ENCODE measurements at places on chromosomes 6 and 20.

GRCh38 chr6:110530671-110531070, 54.3 kb upstream of the SLC22A16 start:
- no peak for DNase-seq

DNA sequence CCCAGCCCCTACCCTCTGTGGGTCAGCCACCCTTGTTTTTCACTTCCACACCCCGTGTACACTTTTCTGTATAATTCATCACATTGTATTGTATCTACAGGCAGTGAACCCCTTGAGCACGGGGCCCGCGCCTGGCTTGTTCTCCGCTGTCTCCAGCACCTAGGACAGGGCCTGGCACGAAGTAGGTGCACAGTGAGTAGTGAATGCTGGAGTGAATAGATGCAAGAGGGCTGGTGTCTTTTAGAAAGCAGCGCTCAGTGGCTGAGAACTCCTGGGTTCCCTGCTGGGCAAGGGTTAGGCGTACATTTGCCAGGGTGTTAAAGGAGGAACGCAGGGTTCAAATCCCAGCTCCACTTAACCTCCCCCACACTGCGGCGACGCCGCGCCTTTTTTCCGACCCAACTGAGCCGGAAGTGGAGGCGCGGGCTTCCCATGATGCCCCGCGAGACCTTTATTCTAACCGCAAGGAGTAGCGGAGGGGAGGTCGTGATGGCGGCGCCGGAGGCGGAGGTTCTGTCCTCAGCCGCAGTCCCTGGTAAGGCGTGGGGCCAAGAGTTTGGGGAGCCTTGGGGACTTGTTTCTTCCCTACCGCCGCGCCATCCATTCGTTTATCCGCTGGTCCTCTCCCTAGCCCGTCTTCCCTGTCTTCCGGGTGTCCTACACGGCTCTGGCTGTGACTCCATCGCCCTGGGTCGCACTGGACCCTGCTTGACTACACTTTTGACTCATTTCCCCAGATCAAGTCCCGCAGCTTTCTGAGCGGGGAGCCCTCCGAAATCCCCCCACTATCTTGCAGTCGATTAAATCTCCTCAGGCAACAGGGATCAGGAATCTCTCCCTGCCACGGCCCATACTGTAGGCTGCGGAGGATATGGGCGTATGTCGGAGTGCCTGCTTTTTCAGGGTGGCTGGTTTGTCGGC, at the start of gene MAD2L1BP:
MAD2L1BP (plus strand) TSS at position 454 of the 921 bp plus-strand sequence; CDS start at position 490, 36 bp downstream.
- DNase-seq: peak; percentile 77

DNA sequence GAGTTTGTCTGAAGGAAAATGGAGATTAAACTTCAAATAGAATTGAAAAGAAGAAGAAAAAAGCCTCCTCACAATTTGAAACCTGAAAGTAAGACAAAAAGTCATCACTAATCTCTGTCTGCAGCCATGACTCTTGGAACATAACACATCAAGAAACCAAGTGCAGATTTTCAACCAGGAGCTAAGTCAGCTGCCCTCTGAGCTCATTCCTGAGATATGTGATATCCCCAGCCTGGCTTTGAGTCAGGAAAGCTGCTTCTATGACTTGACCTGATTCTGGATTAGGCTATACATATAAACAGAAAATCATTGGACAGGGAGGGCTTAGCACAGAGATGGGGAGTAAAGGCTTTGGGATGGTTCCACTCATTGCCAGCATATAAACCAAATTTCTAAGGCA, 891.4 kb downstream of the TFAP2A start:
- DNase-seq: no peak

GRCh38 chr6:138600726-138601125, 101.4 kb upstream of the NHSL1 start:
- no peak for DNase-seq

DNA sequence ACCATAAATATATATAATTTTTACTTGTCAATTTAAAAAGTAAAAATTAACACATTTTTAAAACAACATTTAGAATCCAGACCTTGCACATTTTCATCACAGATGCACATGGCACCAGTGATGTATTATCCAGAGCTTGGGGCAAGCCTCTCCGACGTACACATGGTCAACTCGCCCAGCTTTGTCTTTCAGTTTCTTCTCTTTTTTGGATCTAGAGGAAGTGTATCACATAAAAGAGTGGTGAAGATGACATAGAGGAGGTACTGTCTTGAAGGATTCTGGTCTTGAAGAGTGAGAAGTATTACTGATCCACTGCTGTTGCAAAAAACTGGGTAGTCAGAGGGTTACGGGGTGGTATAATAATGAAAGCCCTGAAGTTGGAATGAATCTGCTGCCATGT, 46.9 kb upstream of the TAB2 start:
- DNase-seq: no peak

- DNase-seq: no peak
Measured at GRCh38 chr6:84927551-84927950, 163.2 kb upstream of the TBX18 start.

DNA sequence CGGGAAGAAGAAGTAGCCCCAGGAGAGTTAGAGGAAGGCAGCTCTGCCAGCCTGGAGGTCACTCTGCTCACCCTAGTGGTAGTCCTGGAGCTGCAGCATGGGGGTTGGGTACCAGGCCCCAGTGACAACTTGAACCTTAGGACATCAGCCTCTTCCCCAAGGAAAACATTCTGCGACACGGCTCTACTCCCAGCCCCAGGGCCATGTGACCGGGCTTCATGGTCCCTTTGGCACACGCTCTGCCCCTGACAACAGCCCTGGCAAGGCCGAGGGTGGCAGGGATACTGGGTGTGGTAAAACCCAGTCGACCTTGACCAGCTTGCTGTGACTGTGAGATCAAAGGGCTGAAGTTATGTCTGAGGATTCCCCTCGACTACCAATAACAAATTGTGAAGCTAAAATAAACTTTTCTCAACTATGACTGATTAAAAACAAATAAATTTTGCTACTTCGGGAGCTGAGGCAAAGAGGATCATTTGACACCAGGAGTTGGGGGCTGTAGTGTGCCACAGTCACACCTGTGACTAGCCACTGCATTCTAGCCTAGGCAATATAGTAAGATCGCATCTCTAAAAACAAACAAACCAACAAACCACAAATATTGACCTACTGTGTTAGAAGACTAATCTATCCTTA, 24.4 kb upstream of the ARID1B start:
- DNase-seq: no peak

DNA sequence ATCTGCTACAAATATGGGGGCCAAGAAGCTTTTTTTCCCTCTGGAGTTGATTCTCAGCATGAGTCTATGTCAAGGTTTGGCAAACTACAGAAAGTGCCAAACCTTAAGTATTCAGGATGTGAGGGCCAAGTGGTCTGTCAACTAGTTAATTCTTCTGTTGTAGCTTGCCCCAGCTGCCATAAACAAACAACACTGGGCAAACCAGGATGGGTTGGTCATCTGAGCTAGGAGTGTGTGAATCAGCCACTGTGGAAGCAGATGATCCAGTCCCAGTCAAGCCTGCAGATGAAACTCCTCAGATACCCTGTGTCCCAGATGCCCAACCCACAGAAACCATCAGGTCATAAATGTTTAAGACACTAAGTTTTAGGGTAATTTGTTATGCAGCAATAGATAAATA, 103.0 kb upstream of the MOCS1 start:
- no peak for DNase-seq

GRCh38 chr6:53033764-53034163, 31.4 kb upstream of the FBXO9 start:
- no peak for DNase-seq

DNA sequence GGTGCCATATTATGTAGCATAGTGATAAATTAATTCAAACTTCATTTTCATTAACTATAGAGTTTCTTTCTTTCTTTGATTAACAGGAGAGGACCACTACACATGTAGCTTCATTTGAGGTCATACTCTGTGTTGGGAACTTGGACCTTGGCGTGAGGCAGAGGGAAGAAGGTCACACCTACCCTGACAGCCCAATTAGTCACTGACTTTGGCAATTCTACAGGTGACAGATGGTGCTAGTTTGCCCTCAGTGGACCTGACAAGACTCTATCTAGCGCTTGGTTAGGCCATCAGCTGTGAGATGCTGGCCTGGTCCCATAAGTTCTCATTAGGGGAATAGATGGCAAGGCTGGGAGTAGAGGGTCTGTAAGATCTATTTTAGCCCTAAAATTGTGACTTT, 14.2 kb downstream of the SLX4IP start:
- no peak for DNase-seq

DNA sequence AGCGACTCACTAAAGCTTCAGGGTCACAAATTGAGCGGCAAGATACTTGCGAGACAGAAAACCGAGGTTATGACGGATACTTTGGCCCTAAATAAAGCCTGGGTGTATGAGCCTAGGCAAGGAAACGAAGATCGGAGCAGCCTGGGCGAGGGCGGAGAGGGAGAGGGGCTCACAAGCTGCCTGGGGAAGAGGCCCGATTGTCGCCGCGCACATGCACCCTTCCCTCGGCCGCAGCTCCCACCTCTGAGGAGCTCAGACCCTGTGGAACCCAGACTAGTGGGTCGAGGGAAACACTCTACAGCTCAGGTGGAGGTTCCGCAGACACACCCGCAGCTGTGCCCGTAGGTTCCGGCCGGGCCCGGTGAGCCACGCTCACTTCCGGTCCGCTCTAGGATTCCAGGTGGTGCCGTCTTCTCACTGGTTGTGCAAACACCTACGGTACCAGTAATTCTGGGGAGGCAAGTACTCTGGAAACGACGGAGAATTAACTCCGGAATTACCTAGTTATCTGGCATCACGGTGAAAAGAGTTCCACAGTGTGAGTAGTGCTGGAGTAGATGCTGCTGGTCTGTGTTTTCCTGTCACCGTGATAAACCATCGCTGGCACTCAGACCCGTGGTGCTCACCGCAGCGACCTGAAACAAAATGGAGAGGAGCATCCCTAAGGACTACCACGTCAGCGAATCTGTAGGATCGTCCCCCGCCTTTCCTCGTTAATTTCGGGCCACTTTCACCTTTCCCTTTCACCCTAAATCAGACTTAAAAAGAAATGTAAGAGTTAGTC, 61.5 kb downstream of the GPX5 start:
- peak; percentile 19 for DNase-seq

GRCh38 chr6:11370191-11371018, 137.9 kb upstream of the NEDD9 start:
- DNase-seq: no peak

- no peak for DNase-seq
Measured at GRCh38 chr20:18511571-18511970, 3.8 kb downstream of the SEC23B start.

DNA sequence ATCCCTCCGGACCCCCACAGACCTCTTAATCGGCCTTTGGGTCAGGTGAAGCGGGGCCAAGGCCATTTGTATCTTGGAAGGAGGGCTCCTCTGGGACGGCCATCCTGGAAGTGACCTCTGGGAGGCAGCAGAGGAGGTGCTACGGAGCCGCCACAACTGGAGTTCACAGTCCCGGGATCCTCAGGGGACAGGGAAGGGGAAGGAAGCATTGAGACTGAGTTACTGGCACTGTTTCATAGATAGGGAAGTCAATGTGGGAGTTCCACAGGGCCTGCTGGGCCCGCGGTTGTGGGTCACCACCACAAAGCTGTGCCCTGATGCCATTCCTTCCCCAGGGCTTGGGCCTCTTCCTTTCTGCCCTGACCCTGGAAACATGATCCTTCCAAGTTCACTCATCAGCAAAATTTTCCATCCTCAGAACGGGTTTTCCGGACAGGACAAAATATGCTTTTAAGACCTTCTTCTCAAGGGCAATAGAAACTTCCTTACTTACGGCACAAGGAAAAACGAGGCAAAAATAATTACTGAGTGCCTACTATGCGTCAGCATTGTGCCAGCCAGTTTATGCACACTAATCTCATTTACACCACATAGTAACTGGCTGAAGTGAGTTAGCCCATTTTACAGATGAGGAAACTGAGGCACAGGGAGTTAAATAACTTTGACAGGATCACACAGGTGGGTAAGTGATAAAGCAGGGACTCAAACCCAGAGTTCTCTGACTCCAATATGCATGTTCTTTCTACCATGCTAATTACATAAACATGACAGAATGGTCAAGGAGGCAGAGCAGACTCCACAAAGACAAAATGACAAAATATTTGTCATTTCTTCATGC, 143.8 kb downstream of the UNC5CL start:
- DNase-seq: no peak

- DNase-seq: no peak
Measured at GRCh38 chr6:170209354-170210025, 81.4 kb downstream of the DLL1 start.

DNA sequence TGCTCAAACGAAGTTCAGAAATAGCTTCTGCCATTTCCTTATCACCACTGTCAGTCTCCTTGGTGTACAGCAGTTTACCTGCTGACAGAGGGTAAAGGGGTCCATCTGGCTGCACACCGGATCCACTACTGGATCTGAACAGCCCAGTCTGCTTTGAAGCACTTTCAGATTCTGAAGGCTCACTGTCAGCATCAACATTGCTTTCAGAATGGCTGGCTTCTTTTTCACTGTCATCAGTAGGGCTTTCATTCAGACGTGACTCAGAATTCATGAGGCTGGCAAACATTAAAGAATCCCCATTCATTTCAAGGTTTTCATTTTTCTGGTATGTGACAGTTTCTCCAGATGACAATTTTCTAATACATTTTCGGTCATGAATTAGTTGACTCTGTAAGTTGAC, 21.0 kb upstream of the PNISR start:
- DNase-seq: no peak

DNA sequence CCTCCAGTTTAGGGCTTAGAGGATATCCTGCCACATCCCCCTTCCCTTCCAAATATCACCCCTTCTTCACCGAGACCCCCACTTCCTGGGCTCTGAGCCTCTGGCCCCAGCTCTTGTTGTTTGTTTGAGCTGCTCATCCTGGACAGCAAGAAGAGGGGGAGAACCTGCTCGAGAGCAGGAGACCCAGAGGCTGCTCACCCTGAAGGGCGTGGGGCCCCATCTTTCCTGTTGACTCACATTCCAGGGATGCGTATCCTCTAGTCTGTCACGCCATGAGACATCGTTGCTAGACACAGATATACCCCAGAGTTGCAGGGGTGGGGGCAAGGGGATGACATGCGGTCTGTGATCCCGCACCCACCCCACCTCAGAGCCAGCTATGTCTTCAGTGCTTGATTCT, 5.7 kb upstream of the TNXB start:
- no peak for DNase-seq

GRCh38 chr6:72561629-72562028, 60.2 kb upstream of the KCNQ5 start:
- DNase-seq: no peak

DNA sequence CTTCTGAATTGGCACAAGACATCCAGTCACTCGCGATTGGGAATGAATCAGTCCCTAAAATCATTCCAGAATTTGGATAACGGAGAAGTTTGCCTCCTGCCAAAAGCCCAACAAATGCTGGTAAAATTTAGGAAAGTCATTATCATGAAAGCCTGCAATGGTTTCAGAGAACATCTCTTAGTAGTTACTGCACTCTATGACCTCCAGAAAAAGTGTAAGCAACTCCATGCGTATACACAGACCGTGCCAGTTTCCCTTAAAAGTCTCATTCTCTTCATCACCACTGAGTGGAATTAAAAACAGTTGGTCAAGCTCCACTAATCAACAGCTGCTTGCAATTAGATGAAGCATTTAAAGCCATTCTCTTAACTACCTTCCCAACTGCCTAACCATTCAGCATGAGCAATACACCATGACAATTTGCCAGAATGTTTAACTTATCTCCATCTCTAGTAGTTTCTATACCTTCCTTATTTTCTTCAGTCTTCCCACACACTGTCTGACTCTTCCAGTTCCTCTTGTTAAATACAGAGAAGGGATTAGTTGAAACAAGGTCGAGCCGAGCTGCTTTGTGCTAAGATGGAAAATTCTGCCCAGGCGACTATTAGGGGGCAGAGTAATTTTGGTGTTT, 183.6 kb upstream of the PRDM1 start:
- no peak for DNase-seq

- no peak for DNase-seq
Measured at GRCh38 chr6:45054610-45055009, 273.5 kb upstream of the RUNX2 start.

GRCh38 chr6:125812394-125813292, 21.9 kb downstream of the NCOA7 start:
- no peak for DNase-seq
